Stimulated activated CD8-positive, alpha-beta memory T cell treated with anti-CD3 and anti-CD28 coated beads, Interleukin-7, amount 100 ng/mL, for 1 hour (primary cell): ENCODE measurements at places on chromosomes 5 and 9.

DNA sequence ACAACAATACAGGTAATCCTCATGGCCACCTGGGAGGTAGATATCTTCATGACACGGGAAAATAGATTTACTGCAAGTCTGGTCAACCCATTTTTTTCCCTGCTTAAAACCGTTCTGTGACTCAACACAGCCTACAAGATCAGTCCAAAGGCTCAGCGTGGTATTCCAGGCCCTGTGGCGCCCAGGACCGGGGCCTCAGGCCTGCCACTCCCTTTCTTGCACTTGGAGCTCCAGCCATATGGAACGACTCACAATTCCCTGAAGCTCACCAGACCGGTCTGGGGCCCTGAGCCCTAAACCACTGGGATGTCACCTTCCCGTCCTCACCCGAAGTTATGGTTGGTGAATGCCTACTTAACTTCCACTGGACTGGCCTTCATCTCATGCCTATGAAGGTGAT is 6.5 kb upstream of the MLANA start:
- DNase-seq: no peak

DNA sequence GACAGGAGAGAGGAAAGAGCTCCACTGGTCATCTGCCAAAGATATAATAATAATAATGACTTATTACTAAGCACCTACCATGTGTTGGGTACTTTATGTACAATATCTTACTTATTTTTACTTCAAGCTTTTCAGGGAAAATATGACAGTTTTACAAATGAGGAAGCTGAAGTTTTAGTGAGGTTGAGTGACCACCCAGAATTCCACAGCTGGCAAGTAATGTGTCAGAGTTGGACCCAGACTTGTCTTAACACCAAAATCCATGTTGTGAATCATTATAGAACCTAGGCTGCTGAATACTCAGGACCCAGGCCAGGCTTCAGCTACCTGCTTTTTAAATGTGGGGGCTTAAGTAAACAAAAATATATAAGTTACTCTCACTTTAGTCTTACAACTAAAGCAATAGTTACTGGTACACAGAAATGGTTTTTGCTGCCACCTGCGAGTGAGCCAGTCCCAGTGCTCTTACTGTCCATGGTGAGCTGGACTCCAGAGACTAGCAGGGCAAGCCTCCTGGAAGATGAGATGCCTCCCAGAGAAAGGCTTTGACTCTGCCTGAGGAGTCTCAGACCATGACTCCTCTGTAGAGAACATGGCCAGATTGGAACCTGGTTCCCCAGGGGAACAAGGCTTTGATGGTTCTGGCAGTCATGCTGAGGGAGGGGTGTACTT is 29.9 kb downstream of the RUSC2 start:
- DNase-seq: no peak

DNA sequence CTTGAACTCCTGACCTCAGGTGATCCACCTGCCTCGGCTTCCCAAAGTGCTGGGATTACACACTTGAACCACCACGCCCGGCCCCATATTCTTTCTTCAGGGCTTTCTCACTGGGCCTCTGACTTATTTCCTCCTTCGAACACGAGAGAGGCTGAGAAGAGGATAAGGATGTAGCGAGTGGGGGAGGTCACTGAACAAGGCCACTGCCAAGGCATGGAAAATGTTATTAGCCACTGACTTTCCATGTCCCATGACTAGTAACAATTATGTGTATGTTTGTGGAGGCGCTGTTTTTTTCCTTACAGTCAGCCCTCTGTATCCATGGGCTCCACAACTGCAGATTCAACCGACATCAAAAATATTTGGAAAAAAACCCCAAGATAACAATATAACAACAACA is 12.3 kb upstream of the FCHSD1 start:
- DNase-seq: no peak

GRCh38 chr5:177516601-177517568 is at the start of gene DDX41:
DDX41 (minus strand) TSS chr5:177516961; CDS start chr5:177516945, 16 bp downstream.
- DNase-seq: peak; percentile 89

DNA sequence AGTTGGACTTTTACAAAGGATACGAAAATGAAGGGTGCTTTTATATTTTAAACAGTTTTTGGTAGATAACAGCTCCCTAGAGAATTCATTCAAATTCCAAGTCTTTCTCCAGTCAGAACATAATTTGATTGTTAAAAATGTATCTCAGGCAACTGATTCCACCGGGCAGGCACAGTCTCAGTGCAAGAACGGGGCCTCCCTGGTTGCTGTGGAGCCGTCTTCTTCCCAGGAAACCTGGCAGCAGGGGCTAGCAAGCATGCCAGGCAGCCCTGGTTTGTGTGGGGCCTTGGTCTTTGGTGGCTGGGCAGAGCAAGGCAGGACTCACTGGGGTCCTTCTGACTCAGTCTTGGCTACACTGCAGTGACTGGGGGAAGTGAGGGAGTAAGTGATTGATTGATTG is 143.5 kb downstream of the NXNL2 start:
- DNase-seq: no peak
